ENCODE measurements at places on chromosomes 4 and X. TPM values are rescaled to one million over a fixed set of nuclear protein-coding genes. Genes with fewer than 3 reads are reported as not detected.

DNA sequence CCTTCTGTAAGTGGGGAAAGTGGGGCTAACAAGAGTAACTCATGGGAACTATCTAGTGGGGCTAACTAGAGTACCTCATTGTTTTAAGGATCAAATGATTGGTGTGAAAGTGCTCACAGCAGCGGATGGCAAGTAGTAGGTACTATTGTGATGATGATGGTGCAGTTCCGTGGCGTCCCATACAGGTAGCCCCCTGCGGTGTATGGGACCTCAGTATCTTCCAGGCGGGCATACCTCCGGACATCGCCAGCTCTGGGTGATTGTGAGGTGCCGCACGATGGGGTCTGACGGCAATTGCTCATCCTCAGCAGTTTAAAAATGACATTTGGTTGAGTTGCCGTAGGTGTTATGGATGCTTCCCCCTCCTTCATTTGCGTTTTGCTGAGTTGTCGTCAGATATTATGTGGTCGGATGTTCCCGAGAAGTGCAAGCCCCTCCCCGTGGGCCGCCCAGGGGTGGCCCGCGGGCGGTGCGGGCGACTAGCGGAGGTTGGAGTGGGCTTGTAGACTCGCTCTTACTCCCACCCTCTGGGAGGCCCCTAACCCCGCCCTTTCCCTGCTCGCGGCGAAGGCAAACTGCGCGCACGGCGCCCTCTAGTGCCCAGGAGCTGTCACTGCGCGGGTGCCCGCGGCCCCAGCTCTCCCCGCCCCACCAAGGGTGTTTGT lies 18.3 kb upstream of the GPR101 start:
- peak; percentile 52 for DNase-seq

DNA sequence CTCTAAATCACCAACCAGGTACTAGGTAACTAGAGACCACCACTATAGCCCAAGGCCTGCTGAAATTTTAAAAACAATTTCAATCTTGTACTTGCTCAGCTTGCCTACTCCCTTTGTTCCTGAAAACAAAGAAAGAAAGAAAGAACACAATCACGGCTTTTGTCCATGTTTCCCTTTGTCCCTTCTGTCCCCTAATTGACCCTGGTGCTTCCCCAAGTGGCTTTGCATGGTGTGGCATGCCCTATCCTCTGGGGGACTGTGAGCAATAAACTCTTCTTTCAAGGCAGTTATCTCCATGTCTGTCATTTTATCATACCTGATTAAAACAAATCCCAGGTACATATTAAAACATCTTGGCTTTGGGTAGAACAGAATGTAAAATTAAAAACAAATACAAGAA lies 94.8 kb downstream of the ARSJ start:
- no peak for DNase-seq

DNA sequence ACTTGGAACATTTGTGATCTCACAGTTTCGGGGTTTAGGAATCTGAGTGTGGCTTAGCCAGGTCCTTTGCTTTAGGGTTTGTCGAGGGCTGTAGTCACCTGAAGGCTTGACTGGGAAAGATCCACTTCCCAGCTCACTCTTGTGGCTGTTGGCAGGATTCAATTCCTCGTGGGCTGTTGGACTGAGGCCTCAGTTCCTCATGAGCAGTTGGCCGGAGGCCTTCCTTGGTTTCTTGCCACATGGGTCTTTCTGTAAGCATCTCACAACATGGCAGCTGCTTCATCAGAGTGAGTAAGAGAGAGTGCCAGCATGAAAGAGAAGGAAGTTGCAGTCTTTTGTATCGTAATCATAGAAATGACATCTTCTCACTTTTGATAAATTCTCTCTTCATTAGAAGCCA lies 11.1 kb downstream of the TXLNG start:
- no peak for DNase-seq

- no peak for DNase-seq
Measured at GRCh38 chr4:146585761-146586333, 52.8 kb upstream of the POU4F2 start.

- DNase-seq = no peak
Measured at GRCh38 chr4:121758925-121759568, 5.9 kb downstream of the SMIM43 start.

DNA sequence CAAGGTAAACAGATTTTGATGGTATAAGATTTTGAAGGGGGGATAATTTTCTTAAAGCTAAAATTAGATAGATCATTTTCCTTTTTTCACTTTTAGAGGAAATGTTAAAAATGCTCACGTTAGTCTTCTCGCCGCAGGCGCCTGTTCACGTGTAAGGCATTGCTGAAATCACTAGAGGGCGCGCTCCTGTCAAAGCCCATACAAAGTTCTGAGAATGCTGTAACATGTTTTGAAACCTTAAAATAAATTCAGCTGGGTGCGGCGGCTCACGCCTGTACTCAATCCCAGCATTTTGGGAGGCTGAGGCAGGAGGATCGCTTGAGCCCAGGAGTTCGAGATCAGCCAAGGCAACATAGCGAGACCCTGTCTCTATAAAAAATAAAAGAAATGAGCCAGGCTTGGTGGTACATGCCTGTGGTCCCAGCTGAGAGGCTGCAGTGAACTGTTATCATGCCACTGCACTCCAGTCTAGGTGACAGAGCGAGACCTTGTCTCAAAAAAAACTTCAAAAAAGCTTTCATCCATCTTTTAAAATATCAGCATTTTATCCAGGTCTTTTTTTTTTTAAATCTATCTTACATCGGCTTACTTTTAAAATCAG lies 138.0 kb downstream of the RBMX2 start:
- DNase-seq = peak; percentile 18

DNA sequence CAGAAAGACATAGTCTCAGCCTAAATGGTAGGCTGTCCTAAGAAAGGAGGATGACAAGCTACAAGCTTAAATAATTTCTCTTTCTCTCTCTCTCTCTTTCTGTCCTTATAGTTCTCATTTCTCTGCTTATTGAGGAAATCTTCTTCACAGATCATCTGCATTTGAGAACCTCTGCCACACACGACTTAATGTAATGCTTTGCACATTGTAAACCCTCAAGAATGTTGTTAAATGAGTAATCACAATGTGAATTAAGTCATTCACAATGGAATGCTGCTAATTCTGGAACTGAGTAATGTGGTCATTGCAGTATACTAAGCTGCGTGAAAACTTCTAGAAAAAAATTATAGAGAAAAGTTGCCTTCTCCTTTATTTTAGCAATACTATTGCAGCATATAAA lies 508.9 kb upstream of the FTHL17 start:
- DNase-seq = no peak

GRCh38 chr4:80521438-80521837 lies 185.9 kb downstream of the CFAP299 start:
- DNase-seq = no peak

GRCh38 chr4:14299166-14299565 lies 671.6 kb upstream of the BOD1L1 start:
- DNase-seq = no peak

DNA sequence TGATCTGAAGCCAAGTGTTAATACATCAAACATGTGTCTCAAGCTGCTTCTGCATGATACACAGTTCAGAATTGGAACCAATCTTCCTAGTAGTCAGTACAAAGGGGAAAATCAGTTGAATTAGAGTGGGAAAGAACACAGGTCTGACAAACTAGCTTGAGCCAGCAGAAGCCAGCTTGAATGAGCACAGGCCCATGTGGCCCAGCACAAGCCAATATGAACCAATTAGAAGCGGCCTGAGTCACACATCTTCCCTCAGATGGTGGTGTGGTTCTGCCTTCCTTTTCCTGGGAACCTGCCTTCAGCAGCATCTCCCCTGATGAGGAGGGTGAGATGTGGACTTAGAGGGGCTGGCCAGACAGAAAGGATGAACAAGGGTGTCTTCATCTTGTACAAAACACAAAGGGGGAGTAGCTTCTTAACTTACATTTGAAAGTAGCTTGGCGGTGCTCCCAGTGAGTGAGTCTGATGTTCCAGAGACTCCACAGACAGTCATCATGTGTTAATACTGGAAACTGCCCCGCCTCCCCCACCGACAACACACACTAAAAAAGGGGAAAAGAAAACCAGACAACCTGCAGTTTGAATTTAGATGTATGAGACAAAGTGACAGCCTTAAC lies 72.0 kb downstream of the FRMPD4 start:
- DNase-seq = peak; percentile 16

Gene HELT
- total RNA-seq = not detected

Gene ADH5
- 179 TPM for total RNA-seq
